ENCODE measurements at places on chromosomes 3 and 15. TPM values are rescaled to one million over a fixed set of nuclear protein-coding genes. Genes with fewer than 3 reads are reported as not detected.
A peak's percentile ranks its signal among the peaks of the same experiment; 100 is the strongest.

GRCh38 chr3:53350652-53351051, 3.3 kb upstream of the DCP1A start:
- no peak for DNase-seq

The HERC2 gene
- 26.0 TPM for polyA plus RNA-seq

DNA sequence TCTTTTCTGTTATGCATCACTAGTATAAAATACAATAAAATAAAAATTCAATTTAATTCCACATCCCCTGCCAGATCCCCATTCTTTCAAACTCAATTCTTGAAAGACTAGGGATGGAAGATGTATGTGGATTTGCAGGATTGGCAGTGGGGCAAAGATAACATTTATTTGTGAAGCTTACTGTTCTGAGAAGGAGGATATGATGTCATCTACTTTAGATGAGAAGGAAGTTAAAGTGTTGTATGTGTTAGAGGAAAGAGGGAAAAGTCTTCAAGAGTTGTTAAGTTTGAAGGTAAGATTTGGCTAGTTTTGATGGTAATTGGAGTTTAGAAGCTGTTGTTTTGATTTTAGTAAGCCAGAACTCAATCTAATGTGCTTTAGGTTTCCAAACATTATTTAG, 845.1 kb upstream of the NR2F2 start:
- no peak for DNase-seq

The CPLX3 gene
- polyA plus RNA-seq = 28.9 TPM

GRCh38 chr3:12139111-12139511, 19.6 kb downstream of the TIMP4 start:
- DNase-seq = no peak

DNA sequence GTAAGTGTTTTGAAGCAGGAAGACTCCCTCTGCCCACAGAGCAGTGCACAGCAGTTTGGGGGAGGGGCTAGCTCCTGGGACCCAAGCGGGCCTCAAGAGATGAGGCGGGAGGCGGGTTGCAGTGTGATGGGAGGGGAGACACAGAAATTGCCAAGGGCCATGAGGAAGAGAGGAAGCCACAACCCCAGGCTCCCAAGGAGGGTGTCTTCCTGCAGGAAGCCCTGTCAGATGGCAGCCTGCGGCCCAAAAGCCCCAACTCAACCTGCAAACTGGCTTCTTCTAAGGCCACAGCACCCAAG, 7.3 kb upstream of the ISLR2 start:
- DNase-seq = peak; percentile 70

DNA sequence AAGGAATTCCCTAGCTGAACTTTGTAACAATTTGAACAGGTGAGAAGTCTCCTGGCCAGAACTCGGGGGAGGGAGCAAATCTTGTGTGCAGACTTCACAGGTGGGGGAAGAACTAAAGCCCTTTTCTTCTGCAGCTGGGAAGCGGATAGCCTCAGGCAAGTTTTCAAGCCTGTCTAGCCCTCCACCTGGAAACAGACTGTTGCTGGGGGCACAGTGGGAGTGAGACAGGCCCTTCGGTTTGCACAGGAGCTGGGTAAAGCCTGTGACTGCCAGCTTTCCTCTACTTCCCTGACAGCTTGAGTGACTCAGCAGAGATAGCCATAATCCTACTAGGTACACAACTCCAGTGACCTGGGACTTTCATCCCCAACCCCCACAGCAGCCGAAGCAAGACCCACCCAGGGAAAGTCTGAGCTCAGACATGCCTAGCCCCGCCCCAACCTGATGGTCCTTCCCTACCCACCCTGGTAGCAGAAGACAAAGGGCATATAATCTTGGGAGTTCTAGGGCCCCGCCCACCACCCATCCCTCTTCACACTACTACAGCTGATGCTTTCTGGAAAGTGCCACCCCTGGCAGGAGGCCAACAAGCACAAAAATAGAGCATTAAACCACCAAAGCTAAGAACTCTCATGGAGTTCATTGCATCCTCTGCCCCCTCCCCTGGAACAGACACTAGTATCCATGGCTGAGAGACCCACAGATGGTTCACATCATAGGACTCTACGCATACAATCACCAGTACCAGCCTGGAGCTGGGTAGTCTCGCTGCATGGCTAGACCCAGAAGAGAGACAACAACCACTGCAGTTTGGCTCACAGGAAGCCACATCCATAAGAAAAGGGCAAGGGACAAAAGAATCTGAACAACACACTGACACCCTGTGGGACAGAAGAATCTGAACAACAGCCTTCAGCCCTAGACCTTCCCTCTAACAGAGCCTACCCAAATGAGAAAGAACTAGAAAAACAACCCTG, 479.0 kb downstream of the RAP2B start:
- no peak for DNase-seq

DNA sequence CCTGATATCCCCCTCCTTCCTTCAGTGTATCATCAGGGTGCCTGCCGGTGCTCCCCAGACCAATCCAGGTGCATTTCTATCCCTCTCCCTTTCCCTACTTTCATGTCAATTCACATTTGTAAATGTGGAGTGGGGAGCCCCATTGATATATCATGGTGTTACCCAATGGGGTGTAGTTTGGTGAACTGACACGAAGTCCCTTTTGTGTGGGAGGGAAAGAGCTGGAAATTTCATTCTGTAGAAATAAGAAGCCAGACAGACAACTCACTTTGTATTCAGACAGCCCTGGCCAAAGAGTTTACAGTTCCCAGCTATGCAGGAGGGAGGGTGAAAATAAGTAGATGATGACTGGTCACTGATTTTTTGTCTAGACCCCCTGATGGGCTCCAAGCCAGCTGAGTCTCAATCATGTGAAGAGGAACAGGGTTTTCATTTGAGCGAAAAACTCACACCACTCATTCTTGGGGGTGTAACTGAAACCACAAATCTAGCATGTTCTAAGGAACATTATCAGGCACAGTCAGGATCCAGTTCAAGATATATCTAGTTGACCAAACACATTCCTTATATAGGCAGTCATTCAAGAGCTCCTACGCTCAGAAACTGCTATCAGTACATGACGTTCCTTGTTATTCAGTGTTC, 58.9 kb downstream of the LMCD1 start:
- DNase-seq = no peak

- DNase-seq = no peak
Observed at GRCh38 chr3:3821777-3822176, 22.5 kb downstream of the LRRN1 start.

The IL17RD gene
- 0.20 TPM for polyA plus RNA-seq

GRCh38 chr15:100461049-100461448, 67.7 kb downstream of the CERS3 start:
- no peak for DNase-seq

GRCh38 chr3:167151636-167152035, 228.5 kb downstream of the ZBBX start:
- no peak for DNase-seq

- DNase-seq = peak; percentile 96
Observed at GRCh38 chr3:32467333-32468070, 35.1 kb downstream of the CMTM6 start.

- DNase-seq = no peak
Observed at GRCh38 chr15:92392462-92392861, 1.2 kb upstream of the ST8SIA2 start.

DNA sequence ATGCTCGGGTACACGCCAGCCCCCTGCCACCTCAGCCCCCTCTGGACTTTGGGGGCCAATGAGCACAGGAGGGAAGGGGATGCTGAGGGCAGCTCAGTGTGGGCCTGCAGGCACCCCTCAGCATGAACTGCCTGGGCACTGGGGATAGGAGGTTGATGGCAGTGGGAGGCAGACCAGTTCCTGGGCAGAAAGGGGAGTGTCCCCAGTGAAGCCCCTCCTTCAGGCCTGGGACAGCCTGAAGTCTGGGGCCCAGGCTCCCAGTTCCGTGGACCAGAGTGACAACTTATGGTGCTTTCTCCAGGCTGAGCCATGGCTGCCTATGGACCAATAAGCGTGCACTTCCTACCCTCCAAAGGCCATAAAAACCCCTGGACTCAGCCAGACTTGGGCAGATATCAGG, 63.3 kb upstream of the IMPG2 start:
- no peak for DNase-seq

DNA sequence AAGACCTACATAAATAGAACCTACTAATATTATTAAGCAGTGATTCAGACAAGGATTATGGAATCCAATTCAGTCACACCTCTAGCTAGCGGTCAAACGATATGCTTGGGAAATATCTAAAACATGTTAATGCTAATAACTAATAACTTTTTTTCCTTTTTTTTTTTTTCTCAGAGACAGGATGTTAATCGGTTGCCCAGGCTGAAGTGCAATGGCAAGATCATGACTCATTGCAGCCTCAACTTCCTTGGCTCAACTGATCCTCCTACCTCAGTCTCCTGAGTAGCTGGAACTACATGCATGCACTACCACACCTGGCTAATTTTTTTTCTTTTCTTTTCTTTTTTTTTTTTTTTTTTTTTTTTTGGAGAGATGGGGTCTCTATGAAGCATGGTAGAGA, 124.1 kb downstream of the NR2E3 start:
- DNase-seq = no peak

DNA sequence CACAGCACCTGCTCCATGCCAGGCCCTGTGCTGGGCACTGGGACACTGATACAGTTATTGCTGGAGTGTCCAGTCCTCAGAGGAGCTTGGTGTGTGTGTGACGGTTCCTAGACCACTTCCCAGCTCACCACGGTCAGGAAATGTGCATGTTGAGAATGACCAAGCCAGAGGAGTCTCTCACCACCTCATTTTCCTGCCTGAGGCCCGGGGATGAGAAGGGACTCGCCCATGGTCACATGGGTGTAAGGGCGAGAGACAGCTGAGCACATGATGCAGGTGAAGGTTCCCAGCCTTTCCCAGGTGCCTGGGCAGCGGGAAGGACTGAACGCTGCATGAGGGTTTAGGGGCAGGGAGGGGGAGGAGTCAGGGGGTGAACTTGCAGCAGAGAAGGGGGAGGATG, 180.9 kb upstream of the TLE3 start:
- peak; percentile 47 for DNase-seq

GRCh38 chr15:99502182-99502581, 63.6 kb upstream of the MEF2A start:
- no peak for DNase-seq

DNA sequence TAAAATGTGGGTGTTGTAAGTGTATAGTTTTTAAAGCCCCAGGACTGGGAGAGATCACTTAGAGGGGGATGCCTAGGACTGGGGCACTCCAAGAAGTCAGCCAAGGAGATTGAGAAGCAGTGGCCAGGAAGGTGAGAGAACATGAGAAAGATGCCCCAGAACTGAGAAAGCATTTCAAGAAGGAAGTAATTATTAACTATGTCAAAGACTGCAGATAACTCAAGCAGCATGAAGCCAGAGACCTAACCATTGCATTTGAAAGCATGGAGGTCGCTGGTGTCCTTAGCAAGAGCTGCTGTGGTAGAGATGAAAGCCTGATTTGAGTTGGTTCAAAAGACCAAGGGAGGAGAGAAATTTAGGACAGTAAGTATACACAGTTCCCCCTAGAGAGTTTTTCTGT, 30.6 kb upstream of the SLC2A2 start:
- DNase-seq = no peak

The FBXL2 gene
- 0.20 TPM for polyA plus RNA-seq

DNA sequence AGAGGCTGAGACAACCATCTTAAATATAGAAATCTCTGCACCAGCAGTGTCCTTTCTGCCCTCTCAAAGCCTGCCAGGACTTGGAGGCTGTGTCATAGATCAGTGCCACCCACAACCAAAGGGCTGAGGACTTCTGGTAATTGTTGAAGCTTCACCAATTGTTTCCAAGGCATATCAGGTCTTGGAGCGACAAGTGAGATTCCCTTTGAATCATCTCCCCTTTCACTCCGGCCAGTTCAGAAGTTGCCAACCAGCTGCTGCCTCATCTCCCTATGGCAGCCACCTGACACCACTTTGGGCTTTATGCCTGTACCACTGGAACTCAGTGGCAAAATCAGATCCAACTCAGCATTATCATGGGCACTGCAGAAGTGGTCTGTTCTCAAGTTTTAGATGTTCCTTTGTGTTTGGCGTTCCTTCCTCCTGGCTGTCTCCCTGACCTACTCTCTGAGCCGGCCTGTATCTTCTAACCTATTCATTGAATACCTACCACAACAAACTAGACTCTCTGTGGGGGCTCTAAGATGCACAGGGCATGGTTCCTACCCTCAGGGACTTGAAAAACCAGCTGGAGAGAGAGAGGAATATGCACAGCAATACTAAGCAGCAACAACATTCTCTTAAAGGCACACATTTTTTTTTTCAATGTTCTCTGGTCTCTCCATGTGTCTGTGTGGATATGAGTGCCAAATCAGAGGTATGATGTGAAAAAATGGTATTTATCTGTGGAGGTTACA, 90.8 kb upstream of the PFN2 start:
- DNase-seq = no peak

- peak; percentile 90 for DNase-seq
Observed at GRCh38 chr15:42084465-42085235, 9.7 kb downstream of the PLA2G4D start.

GRCh38 chr3:187051066-187051465, 88.2 kb downstream of the RPL39L start:
- no peak for DNase-seq

DNA sequence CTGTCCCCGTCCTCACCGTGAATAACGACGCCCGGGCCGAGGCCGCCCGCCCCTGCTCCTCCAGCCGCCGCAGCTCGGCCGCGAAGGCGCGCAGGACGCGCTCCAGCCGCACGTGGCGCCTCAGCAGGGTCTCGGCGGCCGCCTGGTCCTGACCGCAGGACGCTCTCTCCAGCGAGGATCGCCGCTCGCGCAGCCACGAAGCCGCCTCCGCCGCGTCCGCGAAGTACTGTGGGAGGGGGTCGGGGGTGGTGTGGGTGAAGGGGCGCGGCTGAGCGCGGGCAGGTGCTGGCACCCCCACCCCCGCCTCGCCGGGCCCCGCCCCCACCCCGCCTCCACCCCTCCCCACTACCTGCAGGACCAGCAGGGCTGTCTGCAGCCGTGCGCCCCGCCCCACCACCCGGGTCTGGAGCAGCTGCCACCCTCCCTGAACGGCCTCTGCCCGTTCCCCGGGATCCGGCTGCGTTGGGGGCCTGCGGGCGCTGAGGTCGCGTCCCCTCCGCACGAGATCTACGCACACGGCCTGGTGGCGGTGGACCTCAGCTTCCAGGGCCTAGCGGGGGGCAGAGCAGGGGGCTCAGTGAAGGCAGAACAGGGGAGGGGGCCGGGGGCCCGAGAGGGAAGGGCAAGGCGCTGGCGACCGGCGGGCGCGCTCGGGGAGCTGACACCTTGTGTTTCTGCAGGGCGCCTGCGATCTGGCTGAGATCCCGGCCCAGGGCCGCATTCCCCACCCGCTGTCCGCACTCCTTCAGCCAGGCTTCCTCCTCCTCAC, 11.7 kb downstream of the SPTBN5 start:
- no peak for DNase-seq

DNA sequence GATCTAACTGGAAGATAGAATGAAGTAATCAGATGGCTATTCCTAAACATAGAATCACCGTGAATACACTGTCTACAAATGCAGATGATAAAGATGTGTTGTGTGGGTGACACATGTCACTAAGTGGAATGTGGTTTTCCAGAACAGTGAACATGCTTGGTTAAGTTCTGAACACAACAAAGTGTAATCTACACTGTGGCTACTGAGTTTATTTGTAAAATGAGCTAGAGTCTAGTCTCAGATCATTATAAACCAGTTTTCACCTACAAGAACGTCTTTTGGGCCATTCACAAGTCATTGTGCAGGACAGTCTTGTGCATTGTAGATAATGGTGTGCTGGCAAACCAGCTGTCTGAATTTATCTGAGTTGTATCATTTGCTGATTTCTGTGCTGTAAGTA, 35.3 kb downstream of the OXNAD1 start:
- DNase-seq = no peak

The CSPG4 gene
- 4.9 TPM for polyA plus RNA-seq
